Osteoblast (primary cell): ENCODE measurements at places on chromosomes 1 and 21. TPM values are rescaled to one million over a fixed set of nuclear protein-coding genes. Genes with fewer than 3 reads are reported as not detected.

- no peak for DNase-seq
Observed at GRCh38 chr1:183619781-183620180, 15.8 kb downstream of the ARPC5 start.

- DNase-seq: no peak
Observed at GRCh38 chr1:90361026-90361425, 356.1 kb downstream of the BARHL2 start.

DNA sequence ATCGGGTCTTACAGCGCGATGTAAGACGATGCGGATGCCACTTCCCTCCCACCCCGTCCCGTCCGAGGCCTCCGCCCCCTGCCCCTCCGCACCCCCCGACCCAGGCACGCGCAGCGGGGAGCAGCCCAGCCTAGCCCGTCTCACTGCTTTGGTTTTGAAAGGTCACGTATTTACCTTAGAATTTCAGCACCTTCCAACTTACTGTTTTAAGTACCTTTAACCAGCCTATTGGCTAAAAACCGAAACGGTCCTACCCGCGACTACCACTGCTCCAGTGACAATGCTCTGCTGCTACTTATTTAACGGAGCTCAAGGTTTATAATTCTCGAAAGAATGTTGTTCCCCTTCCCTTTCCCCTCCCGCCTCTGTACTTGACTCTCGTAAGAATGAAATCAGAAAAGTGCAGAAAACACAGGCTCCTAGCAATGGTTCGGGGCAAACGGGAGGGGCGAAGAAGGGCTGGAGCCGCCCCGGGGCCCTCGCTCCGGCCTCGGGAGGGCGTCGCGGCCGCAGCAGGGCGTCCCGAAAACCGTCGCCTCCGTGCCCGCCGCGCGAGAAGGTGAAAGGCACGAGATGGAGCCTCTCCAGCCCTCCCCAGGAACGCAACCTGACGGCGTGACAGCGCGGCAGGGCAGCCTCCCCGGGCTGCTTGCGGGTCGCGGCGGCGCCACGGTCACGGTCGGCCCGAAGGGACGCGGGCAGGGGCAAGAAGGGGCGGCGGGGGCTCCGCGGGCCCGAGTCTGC lies 667 bp downstream of the TMEM50B start:
- peak; percentile 87 for DNase-seq

Gene SHISAL2A
- not detected in 2 replicates for total RNA-seq

DNA sequence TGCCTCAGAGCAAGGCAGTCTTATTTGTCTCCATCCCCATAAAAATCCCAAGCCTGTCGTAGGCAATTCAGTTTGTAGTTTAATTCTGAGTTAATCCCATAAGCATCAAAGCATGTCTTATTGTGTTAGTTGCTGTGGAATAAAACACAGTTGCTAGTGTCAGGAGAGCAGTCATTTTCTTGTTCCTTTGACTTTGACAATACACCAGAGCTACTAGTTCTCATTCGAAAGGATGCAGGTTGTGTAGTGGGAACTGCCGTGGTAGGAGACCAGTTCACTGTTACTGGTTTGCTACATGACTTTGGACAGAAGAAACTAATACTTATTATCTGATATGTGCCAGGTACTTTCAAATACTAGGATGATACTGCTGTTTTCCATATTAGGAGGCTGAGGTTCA lies 23.5 kb downstream of the LRIG2 start:
- DNase-seq: no peak

DNA sequence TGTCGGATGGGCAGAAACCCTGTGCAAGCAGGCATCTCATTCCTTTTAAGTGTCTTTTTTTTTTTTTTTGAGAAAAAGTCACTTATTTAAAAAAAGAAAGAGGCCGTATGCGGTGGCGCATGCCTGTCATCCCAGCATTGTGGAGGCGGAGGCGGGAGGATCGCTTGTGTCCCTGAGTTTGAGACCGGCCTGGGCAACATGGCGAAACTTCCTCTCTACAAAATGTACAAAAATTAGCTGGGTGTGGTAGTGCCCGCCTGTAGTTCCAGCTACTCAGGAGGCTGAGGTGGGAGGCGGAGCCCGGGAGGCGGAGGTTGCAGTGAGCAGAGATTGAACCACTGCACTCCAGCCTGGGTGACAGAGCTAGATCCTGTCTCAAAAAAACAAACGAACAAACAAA lies 1.7 kb downstream of the GPR137B start:
- DNase-seq: no peak

Gene RIPK4
- total RNA-seq: 0.29 and 2.2 TPM in 2 replicates

DNA sequence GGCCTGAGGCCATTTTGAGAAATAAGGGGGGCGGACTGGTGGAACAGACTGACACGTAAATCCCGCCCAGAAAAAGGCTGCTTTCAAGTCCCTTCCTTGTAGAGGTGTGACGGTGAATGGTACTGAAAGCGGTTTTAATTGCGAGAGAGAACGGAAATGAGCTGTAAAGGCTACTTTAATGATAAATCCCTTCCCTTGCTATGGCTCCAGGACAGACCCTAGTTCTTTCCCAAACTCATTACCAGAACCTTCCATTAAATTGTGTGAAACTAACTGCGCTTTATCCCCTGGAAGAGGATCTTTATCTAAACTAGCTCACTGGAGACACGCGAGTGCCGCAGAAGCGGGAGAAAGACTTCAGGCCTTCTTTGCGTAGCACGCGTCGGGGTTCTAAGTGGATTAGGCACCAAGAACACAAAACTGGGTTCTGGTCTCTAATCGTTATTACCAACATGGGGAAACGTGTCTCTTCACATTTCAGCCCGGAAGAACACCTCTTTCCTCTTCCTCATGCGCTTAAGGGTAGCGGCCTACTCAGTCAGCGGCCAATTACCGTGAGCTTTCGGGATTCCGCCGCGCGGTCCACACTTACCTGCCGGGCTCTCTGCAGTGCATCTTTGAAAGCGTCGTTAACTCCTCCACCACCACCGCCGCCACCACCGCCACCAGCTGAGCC lies 441 bp downstream of the FUBP1 start:
- DNase-seq: peak; percentile 69

- DNase-seq: peak; percentile 55
Observed at GRCh38 chr1:36098650-36099365, 10.1 kb downstream of the ADPRS start.

Gene CHIA
- total RNA-seq: not detected in 2 replicates

DNA sequence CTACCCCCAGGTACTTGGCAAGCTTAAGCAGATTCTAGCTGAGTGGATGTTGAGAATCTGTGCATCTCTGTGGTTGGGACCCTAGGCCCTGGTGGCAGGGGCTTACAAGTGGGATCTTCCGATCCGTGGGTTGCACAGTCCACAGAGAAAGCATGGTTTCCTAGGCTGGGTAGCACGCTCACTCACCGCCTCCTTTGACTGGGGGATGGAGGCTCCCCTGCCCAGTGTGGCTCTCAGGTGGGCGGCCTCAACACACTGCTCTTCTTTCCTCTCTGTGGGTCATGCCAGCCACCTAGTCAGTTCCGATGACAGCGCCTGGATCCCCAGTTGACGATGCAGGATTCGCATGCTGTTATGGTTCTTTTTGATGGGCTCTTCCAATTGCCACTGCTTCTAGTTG lies 639.5 kb upstream of the ADAMTS5 start:
- DNase-seq: no peak

Gene FCGR3B
- not detected in 2 replicates for total RNA-seq

DNA sequence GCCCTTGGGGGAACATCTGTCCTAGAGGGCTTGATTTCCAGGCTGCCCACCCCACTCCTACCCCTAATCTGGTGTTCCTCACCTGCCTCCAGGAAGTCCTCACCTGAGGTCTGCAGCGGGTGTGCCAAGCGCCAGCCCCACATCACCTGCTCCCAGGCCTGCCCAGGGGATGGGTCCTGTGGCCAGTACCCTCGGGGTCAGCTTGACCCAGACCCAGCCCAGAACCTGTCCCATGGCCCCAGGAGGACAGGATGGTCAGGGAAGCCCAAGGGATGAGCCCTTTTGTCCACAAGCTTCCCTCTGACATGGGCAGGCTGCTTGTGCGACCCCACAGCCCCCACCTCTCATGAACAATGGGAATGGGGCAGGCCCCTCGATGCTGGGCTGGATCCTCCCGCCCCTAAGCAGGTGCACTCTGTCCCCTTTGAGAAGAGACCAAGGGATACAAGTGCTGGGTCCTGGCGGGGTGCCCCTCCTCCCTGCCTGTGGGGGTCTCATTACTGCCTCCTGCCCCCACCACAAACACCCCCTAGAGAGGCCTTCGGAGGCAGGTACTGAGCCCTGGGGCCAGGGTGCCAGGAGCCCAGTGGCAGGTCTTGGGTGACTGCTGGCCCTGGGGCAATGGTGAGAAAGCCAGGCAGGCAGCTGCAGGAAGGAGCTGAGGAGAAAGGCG lies 3.2 kb downstream of the MIB2 start:
- peak; percentile 89 for DNase-seq

GRCh38 chr1:205981257-205981656 lies 21.9 kb downstream of the RAB7B start:
- DNase-seq: no peak

DNA sequence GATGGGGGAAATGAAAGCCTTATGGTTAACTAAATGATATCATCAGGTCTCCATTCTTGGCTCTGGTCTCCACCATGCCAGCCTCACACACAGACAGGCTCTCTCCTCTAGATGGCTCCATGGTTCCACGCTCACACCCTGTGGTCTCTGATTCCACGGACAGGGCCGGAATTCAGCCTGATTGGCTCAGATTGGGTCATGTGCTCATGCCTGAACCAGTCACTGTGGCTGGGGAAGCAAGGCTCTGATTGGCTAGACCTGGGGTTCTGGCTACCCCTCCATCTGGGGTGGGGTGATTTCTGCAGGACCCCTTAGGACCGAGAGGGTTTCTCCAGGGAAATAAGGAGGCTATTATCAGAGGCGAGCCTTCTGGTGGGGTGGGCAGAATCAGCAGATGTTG lies 277.0 kb downstream of the PTPRU start:
- peak; percentile 82 for DNase-seq

DNA sequence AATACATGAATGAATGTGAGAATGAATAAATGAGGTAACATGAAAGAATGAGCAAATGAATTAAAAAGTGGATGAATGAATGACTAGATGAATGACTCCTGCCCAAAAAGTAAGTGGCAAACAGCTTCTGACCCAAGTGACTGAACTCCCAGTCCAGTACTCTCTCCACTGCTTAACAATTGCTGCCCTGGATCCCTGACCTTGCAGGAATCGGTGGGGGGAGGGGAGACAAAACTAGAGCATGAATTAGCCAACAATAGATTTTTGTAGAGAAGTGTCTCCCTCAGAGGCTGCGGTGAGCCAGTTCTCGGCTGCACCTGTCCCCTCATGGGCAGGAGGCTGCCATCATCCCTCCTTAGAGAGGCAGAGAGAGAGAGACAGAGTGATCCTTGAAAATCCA lies 5.9 kb upstream of the GRIK3 start:
- DNase-seq: no peak

GRCh38 chr1:13901039-13901438 lies 201.1 kb downstream of the PRDM2 start:
- DNase-seq: no peak

DNA sequence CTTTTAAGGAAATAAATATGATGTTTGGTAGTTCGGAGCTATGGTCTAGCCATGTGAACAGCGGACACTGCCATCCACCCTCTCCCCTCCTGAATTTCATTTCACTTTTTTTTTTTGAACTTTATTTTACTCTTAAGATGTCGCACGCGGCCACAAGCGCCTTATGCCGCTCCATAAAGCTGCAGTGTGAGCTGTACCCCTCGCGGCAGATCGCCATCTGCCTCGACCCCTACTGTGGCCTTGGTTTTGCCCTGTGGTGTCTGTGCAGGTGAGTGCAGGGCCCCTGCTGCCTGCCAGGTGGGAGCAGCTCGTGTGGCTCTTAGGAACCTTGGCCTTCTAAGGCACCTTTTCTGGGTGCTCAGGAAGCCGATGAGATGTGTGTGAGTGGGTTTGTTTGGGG lies 48.1 kb downstream of the S100B start:
- DNase-seq: peak; percentile 79

- no peak for DNase-seq
Observed at GRCh38 chr1:108045460-108045859, 80.5 kb upstream of the VAV3 start.

DNA sequence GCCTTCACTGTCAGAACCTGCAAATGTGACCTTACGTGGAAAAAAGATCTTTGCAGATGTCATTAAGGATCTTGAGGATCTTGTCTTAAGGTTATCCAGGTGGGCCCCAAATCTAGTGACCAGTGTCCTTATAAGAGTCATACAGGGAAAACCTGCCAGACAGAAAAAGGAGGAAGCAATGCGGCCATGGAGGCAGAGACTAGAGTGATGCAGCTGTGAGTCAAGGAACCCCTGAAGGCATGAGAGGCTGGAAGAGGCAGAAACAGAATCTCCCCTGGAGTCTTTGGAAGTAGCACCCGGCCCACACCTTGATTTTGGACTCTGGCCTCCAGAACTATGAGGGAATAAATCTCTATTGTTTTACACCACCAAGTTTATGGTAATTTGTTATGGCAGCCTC lies 36.5 kb upstream of the DNASE2B start:
- DNase-seq: no peak

DNA sequence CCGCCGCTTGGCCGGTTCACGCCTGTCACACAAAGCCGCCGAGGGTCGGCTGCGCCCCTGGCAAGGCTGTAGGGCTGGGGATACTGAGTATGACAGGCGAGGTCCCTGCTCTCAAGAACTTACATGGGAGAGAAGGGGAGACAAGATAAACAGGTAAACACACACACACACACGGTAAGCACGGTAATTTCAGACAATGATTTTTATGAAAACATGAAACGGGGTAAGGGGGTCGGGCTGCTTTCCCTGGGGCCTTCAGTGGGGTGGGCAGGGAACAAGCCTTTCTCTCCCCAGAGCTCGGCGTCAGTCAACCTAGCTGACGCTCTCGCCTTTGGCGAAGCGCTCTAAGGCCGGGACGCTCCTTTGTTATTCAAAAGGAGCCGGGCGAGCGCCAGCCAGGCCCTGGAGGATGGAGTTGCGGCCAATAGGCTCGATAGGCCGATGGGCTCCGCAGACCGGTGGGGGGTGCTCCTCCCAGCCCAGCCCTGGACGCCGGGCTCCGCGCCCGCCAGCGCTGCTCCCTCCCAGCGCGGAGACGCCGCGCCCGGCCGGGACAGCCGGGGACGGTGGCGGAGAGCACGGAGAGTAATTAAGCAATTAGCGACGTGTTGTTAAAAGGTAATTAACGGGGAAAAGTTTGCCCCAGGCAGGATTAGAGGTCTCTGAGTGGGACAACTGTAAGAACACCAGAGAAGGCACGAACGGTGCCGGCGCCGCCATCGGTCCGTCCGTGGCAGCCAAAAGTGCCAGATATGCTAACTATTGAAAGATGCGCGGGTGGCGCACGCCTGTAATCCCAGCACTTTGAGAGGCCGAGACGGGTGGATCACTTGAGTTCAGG lies 950 bp upstream of the INKA2 start:
- peak; percentile 92 for DNase-seq

DNA sequence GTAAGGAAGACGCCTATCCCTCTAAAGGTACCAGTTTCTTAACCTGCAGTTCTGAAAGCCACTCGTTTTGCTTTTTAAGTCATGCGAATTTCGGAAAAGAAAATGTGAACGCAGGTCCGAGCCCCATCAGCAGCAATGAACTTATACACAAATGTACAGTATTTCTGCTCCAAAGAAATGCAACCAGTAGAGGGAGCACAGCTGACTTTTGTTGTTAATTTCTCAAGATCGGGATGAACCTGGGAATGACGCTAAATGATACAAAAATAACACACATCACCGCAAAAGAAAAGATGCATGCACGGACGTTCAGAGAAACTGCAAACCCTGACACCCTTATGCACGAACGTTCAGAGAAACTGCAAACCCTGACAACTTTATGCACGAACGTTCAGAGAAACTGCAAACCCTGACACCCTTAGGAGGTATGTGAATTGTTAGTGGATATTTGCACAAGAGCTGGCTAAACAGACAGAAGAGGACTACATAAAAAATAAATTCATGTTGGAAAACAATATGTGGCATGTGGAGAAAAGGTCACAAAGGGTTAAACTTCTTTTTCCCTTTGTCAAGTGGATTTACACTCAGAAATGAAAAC lies 3.5 kb upstream of the TIAM1 start:
- DNase-seq: no peak

- peak; percentile 83 for DNase-seq
Observed at GRCh38 chr21:16302851-16303282, 573.1 kb downstream of the USP25 start.
